ENCODE measurements at places on chromosomes 3 and 15. TPM values are rescaled to one million over a fixed set of nuclear protein-coding genes. Genes with fewer than 3 reads are reported as not detected.
A peak's percentile ranks its signal among the peaks of the same experiment; 100 is the strongest.

Gene FBXL22
- total RNA-seq: 2.1 TPM

DNA sequence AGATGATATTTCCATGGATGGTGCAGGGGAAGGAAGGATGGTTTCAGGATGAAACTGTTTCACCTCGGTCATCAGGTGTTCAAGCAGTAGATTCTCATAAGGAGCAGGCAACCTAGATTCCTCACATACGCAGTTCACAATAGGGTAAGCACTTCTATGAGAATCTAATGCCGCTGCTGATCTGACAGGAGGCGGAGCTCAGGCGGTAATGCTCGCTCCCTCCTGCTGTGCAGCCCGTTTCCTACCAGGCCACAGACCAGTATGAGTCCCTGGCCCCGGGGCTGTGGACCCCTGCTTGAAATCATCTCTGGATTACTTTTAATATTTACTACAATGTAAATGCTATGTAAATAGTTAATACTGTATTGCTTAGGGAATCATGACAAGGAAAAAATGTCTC, 241.8 kb downstream of the ROBO2 start:
- DNase-seq: no peak

DNA sequence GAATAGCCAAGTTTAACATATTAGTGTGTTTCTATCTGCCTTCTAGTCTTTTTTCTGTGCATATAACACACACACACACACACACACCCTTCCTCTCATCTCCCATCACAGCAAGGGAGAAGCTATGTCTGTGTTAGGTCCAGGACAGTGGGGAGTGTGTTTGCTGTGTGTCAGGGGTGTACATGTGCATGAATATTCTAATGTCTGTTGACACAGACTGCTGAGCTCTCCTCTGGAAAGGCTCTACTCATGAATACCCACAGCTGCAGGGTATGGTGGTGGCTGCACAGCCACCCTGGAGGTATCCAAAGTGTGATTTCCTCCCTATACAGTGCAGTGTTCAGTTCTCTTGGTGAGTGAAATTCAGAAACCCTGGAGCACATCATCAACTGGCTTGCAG, 42.9 kb downstream of the ARNT2 start:
- DNase-seq: no peak

- DNase-seq: no peak
These were observed 5.3 kb upstream of the APEH start for GRCh38 chr3:49668861-49669260.

Gene REC114
- not detected for total RNA-seq

Gene SLC35G2
- 1.2 TPM for total RNA-seq

GRCh38 chr3:15292765-15293522, 39.4 kb downstream of the SH3BP5 start:
- no peak for DNase-seq

- DNase-seq: no peak
These were observed 16.2 kb upstream of the HERC1 start for GRCh38 chr15:63849906-63850305.

- DNase-seq: no peak
These were observed 4.3 kb downstream of the TLR9 start for GRCh38 chr3:52221141-52221562.

- DNase-seq: no peak
These were observed 7.3 kb upstream of the LIPH start for GRCh38 chr3:185559706-185560090.

- DNase-seq: no peak
These were observed 14.2 kb upstream of the SPATA12 start for GRCh38 chr3:57046101-57046765.

DNA sequence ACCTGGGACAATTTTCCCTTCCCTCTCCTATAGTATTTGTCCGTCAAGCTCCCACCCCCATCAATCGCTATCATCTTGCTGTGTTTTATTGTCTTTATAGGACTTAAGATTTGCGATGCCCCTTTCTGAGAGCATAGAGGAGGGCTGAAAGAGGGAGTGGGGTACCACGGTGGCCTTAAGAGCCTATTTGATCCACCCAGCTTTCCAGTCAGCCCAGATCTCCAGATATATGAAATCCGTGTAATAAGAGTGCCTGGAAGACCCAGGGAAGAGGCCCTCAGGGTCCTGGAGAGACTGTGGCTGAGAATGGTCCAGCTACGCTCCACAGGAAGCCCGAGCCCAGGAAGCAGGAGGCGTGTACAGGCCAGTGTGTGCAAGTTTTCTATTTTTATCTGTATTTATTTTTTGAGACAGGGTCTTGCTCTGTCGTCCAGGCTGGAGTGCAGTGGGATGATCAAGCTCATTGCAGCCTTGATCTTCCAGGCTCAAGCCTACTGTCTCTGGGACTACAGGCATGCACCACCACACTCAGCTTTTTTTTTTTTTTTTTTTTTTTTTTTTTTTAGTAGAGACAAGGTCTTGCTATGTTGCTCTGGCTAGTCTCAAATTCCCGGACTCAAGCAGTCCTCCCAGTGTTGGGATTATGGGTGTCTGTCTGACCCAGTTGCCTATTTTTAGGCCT, 964 bp upstream of the NCKIPSD start:
- no peak for DNase-seq

Gene ALS2CL
- total RNA-seq: 21.8 TPM

DNA sequence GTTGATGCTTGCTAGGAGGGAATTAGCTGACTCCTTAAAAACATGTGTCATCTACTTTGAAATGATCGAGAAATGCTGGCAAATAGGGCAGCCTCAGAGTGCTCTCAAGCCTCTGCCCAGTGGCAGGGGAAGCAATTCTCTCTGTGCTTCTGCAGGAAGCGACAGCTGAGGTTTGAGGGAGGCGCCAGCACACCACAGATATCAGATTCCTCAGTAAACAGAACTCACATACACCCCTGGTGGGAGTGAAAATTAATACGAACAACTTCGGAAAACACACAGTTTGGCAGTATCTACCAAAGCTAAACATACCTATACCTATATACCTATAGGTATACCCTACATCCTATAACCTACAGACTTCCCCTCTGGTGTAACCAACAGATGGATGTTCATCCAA, 61.3 kb downstream of the NSMCE3 start:
- DNase-seq: no peak

DNA sequence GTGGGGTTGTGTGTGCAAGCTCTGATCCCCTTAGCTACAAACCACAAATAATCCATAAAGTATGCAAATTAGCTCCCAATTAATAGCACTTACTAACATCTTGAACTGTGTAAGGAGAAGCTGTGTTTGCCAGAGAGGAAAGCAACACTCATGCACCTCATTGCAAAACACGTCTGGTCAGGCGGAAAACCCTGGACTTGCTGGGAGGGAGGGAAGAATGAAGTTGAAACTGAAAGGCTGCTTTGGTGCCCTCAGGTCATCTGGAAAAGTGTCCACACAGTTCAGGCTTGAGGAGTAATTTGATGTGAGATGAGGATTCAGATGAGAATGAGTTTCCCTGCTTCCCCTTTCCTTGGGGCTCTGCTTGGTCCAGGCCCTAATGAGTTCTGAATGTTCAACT, 185.5 kb upstream of the ANKRD28 start:
- no peak for DNase-seq

GRCh38 chr3:9878700-9879099, 1.4 kb downstream of the CIDEC start:
- peak; percentile 55 for DNase-seq

- no peak for DNase-seq
These were observed 87.7 kb downstream of the MEGF11 start for GRCh38 chr15:66165856-66166255.

Gene RARB
- 0.54 TPM for total RNA-seq

DNA sequence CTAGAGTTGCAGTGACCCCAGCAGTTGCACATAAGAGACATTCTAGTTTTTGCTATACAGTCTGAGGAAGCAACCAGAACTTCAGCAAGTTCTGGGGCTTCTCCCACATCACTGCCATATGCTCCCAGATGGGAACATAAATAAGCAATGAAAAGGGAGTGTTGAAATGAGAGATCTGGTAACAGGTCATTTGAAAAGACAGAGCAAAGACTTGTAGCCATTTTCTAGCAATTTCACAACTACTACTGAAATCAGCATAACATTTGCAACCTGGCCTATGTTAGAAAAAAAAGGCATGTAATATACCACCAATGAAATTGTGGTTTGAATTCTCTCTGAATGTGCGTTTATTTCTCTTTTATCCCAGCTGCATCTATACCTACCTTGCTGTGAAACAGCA, 57.5 kb downstream of the NUDT16 start:
- no peak for DNase-seq

- no peak for DNase-seq
These were observed 251.5 kb upstream of the CBLB start for GRCh38 chr3:106120356-106120755.

DNA sequence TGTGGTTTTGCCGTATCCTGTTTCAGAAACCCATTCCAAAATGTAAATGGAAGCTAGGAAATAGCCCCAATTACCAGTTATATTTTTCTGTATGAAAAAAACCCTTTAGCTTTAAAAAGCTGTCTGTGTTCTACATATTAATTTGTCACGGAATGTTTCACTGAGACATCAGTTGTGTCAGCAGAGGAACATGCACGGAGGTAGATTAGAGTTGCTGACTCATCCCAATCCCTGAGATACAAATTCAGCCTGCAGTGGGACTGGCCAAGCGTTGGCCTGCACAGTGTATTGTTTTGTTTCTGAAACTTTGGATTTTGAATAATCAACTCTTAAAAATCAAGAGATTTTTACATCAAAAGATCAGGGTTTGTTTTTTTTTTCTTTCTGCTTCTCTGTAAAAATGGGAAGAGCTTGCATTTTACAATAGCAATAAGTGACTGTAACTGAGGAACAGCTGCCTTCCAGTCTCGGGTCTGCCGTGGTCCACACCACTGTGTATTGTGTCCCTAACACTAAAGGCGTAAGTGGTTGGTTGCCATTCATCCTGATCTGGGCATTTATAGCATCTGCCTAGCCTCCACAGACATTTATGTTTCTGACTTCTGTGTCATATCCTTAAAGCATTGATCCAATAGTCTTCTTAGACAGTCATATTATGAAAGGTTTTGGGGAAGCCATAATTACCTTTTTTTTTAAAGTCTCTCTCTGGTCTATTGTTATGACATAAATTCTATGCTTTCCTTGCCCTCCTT, 218.1 kb downstream of the ADAMTSL3 start:
- no peak for DNase-seq

- no peak for DNase-seq
These were observed 4.5 kb upstream of the ULK3 start for GRCh38 chr15:74847432-74847831.

Gene TMC3
- 0.08 TPM for total RNA-seq

GRCh38 chr3:41222501-41222900, 23.2 kb downstream of the CTNNB1 start:
- DNase-seq: no peak

- no peak for DNase-seq
These were observed 162.4 kb upstream of the GALNT15 start for GRCh38 chr3:16012086-16012485.

GRCh38 chr3:175150812-175151401, 291.8 kb downstream of the NAALADL2 start:
- DNase-seq: peak; percentile 35

Gene GNB5
- 7.9 TPM for total RNA-seq

Gene KBTBD13
- total RNA-seq: not detected

Gene WNT7A
- not detected for total RNA-seq

- DNase-seq: no peak
These were observed 1.3 kb downstream of the GMPS start for GRCh38 chr3:155871746-155872158.

Gene MUC13
- total RNA-seq: 853 TPM

Gene RBP2
- 3.1 TPM for total RNA-seq

DNA sequence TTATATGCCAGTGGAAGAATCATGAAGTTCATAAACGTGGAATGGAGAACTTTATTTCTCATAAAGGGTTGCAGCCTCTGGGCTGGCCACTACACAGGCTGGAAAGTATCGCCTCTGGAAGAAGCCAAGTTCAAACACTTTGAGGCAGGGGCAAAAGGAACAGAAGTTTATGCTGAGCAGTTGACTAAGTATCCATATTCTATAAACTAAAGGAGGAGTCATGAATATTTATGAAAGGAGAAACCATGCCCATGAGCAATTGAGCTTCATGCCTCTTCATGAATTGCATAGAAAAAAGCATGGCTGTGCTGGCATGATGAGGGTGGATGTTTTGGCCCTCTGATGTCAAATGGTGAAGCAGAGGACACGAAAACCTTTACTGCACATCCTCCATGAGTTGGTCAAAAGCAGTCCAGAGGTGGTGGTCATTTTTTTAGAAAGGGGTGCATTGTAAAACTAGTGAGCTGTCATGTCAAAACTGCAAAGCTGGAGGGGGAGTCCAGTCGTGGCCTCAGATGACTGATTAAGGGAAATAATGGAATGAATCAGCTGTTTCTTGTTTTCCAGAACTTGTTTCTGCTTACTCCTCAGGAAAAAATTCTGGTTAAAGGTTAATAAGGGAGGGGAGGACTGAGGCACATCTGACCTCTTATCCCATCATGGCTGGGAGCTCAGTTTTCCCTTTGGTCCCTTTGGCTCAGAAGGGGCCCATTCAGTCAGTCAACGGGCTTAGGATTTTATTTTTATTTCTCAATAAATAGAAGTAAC, 276.7 kb downstream of the CHL1 start:
- no peak for DNase-seq
